ENCODE measurements at places on chromosomes 7 and 10.

- no peak for DNase-seq
Measured at GRCh38 chr10:67788028-67788886, 49.7 kb downstream of the DNAJC12 start.

GRCh38 chr7:52021343-52021742 is 704.7 kb upstream of the COBL start:
- no peak for DNase-seq

DNA sequence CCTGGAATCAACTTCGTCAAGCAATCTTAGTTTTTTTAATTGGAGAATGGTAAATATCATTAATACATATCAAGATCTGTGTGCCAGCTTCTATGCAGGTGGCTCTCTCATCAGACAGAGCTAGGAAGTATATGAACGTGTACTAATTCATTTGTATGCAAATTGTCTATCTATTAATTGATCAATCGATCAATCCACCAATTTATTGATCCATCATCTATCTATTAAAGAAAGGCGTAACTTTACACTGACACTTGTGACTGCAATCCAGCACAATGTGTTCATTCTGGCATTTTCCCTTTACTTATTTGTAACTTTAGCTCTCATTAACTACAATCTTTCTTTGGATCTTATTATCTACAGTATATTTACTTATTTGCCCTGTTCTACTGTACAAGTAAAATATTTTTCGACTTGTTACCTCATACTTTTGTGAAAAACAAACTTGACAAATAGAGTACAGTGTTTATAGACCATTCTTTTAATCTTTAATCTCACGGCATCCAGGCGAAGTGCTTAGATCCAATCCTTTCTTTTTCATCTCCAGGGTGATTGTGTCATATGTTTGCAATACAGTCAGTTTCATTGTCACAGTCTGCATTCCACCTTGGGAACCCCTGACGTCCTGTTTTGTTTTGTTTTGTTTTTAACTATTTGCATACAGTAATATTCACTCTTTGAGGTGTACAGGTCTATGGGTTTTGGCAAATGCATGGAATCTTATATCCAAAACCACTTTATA is 22.0 kb upstream of the GHRHR start:
- no peak for DNase-seq

GRCh38 chr10:73597346-73597745 is 6.2 kb upstream of the USP54 start:
- no peak for DNase-seq

GRCh38 chr10:11381023-11381422 is 230.4 kb downstream of the USP6NL start:
- DNase-seq: no peak

DNA sequence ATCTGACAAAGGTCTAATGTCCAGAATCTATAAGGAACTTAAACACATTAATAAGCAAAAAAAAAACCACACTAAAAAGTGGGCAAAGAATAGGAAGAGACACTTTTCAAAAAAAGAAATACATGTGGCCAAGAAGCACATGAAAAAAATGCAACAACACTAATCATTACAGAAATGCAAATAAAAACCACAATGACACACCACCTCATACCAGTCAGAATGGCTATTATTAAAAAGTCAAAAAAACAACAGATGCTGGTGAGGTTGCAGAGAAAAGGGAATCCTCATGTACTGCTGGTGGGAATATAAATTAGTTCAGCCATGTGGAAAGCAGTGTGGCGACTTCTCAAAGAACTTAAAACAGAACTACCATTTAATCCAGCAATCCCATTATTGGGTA is 119.0 kb downstream of the LMBR1 start:
- no peak for DNase-seq

DNA sequence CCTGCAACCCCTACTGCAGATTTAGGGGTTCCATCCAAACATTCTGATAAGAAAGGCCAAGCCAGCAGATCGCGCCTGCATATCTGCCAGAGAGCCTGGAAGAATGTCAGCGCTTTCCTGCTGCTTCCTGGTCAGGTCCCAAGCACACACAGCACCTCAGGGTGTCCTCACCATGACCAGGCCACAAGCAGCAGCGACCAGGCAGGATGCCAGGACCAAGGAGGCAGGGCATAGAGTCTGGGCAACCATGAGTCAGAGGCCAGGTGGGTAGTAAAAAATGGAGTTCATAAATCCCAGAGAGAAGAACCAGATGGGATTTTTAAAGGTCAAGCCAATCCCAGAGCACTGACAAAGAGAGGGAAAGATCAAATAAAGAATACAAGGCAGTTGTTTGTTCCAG is 5.5 kb upstream of the FAM131B start:
- DNase-seq: no peak

DNA sequence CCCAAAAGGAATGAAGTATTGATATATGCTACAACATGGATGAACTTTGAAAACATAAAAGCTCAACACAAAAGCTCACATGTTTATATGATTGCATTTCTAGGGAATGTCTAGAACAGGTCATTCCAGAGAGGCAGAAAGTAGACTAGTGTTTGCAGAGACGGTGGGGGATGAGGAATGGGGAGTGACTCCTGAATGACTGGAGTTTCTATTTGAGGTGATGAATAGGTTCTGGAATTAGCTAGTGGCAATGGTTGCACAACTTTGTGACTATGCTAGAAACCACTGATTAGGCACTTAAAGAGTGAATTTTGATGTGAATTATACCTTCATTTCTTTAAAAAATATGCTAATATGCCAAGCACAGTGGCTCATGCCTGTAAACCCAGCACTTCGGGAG is 6.9 kb downstream of the KPNA7 start:
- DNase-seq: no peak

- DNase-seq: no peak
Measured at GRCh38 chr10:128077155-128077875, 48.9 kb downstream of the MKI67 start.

DNA sequence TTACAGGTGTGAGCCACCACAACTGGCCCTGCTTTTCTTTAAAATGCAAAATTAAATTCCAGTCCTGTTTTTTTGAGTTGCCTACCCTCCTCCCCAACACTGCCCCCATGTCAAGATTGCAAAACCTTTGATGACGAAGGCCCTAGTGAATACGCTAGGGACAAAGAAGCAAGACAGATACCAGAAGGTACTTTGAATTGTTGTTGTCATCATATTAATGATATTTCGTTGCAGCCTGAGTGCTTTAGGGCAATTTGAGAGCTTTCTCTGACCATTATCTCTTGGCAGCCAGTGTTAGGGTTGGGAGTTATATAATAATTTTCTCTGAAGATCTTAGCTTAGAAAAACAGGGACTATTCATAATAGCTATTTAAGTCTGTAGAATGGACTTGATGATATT is 7.1 kb downstream of the CCSER2 start:
- DNase-seq: no peak

DNA sequence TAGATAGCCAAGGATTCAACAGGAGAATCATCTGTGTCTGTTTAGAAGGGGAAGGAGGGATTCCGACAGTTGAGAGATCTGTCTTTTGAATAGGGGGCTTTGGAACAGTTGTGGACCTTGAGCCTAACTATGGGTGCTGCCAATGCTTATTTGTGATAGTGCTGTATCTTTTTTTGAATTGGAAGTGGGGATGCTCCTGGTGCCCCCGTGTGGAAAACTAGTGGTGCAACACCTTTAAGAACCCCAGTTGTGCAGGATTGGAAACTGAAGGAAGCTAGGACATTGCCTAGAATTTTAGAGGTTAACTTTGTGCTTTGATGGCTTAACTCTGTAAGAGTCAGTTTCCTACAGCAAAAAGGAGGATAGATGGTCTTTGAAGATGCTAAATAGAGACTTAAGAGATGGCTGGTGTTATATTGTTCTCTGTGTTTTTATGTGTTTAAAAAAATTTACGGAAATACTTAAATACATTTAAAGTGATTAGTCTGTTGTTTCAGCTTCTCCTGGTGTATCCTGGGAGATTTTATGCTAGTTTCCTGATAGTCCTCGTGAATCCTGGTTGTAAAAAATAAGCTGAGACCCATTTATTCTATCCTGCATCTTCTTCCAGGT is 69.3 kb downstream of the AP3M1 start:
- DNase-seq: peak; percentile 47

- DNase-seq: no peak
Measured at GRCh38 chr10:6928586-6928985, 348.5 kb upstream of the PRKCQ start.

- DNase-seq: no peak
Measured at GRCh38 chr7:20064974-20065862, 152.0 kb downstream of the MACC1 start.

DNA sequence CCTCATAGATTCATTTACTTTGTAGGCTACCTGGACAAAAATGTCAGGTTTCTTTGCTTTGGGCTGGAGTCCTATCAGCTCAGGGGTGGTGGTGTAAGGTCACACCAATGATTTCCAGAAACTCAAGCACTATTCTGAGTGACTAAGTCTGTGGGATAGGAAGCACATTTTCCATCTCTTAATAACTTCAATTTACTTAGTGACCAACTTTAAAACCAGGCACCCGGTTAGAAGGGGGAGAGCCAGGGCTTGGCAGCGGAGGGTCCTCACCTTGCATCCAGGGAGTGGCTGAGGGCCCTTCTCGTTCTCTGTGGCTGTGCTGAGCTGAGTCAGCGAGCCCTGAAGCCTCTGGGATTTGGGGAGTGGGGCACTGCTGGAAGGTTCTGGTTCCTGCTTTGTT is 6.7 kb downstream of the CHST3 start:
- no peak for DNase-seq

GRCh38 chr7:159272739-159273138 is 128.1 kb upstream of the VIPR2 start:
- DNase-seq: no peak

DNA sequence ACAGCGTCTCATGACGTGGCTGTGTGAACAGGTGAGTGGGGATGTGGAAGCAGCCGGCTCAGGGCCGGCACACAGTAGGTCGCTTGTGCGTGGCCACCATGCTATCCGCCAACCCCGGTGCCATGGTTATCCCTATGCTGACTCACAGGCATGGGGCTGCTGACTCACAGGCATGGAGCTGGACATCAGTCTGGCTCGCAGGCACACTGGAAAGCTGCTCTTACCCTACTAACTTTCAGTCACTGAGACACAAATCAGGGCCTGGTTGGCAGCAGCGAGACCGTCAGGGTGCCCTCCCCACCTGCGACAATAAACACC is 341.9 kb downstream of the PTPRN2 start:
- DNase-seq: no peak

GRCh38 chr10:58963723-58964124 is 212.7 kb upstream of the PHYHIPL start:
- DNase-seq: no peak

DNA sequence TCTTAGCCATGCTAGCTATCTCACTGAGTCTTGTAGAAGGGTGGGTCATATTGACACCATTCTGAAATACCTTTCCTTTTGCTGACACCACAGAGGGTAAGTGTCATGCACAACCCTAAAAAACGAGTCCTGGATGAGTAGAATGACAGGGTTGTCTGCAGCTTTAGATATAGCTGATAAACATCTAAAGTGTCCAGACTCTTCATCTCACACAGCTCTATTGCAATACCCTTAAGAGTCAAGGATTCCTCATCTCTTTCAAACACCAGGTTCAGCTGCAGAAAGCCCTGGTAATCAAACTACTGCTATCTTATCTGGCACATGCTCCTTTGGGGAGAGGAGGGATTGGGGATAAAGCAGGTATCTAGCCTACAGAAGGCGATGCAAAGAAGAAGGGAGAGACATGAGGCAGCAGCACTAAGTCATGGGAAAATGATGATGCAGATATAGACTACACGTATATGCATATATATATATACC is 127.0 kb downstream of the ANK3 start:
- no peak for DNase-seq

DNA sequence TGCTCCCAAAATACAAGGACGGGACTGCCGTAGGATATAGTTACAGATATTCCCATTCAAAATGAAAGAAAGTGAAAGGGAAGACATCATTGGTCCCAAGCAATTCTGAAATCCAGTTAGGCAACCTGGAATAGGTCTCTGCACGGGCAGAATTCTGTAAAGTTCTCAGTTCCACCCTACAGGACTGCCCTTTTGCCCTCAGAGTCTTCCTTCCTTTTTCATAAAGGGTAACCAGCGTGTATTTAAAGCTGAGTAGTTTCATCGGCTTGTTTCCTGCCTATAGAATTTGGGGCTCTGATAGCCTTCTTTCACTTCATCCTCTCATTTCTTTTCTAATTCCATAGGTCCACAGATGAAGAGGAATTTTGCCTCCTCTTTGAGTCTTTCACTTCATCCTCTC is 20.0 kb downstream of the COPG2 start:
- no peak for DNase-seq

DNA sequence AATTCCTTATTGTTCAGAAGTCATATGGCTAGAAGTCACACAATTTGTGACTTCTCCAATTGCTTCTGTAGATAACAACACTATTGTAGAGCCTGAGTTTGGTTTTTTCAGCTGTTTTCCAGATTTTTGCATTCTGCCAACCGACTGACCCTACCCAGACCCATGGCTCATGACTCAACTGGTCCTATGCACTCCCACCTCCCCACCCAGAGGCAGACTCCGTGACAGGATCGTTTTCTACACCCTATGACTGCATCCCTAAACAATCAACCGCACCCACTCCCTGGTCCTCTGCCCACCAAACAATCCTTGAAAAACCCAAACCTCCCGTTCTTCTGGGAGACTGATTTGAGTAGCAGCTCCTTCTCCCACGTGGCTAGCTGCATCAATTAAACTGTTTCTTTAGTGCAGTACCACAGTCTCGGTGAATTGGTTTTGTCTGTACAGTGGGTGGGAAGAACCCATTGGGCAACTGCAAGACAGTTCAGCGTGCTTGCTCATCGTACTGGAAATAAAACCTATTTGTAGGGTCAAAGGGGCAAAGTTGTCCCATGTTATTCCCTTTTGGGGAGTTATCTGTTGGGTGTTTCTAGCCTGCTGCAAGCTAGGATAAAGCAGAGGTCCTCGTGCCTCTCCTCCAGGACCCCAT is 150.3 kb upstream of the FAM20C start:
- no peak for DNase-seq

- no peak for DNase-seq
Measured at GRCh38 chr7:15781944-15782343, 95.5 kb upstream of the MEOX2 start.

DNA sequence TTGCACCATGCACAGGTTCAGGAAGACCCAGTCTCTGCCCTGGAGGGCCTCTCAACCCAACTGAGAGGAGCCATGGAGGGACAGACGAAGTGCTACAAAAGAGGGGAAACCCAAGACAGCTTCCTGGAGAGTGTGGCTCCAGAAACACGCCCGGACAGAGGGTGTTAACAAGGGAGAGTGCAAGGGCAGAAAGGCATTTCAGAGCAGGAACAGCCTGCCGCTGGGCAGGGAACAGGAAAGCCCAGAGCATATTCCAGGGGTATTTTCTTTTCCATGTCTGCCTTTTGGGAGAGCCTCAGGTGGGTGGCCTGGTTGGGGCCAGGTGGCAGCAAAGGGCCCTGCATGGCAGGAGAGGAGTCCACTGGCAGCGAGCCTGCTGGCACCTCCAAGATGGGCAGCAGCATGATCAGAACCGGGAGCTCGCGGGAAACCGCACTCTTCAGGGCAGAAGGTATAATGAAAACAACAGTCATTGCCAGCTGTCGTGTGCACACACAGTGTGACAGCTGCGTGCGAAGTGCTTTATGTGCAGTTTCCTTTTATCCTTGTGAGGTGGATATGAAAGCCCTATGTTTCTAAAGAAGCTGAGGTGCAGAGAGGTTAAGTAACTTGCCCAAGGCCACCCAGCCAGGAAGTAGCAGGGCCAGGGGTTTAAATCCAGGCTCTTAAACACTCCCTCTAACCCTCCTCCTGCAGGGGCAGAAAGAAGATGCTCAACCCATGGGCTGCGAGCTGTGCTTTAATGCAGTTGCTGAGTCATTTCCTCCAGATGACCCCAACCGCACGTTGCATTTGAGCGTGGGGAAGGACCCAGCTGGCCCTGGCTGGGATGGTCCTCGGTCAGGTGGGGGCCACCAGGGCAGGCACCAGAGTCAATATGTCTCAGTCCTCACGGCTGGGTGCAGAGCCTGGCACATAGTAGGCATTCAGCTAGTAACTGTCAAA is 128.6 kb downstream of the OAT start:
- no peak for DNase-seq

Data from hindlimb muscle (tissue), 1 donor.